ENCODE measurements at places on chromosomes 13 and 19. TPM values are rescaled to one million over a fixed set of nuclear protein-coding genes. Genes with fewer than 3 reads are reported as not detected.
A peak's percentile ranks its signal among the peaks of the same experiment; 100 is the strongest.

- ATAC-seq = peak; percentile 38
Measured at GRCh38 chr19:10881403-10882107, 10.2 kb downstream of the CARM1 start.

Gene CPAMD8
- total RNA-seq = 0.36 TPM

- ATAC-seq = no peak
Measured at GRCh38 chr19:52542984-52543664, 15.7 kb downstream of the ZNF808 start.

Gene LIN7B
- total RNA-seq = 1.1 TPM

Data from motor neuron (in vitro differentiated cells).